Thymus (tissue), 14 donors: ENCODE measurements at places on chromosomes 5 and 9. TPM values are rescaled to one million over a fixed set of nuclear protein-coding genes. Genes with fewer than 3 reads are reported as not detected.

IL9 gene
- polyA plus RNA-seq, result 2.7 TPM

DNA sequence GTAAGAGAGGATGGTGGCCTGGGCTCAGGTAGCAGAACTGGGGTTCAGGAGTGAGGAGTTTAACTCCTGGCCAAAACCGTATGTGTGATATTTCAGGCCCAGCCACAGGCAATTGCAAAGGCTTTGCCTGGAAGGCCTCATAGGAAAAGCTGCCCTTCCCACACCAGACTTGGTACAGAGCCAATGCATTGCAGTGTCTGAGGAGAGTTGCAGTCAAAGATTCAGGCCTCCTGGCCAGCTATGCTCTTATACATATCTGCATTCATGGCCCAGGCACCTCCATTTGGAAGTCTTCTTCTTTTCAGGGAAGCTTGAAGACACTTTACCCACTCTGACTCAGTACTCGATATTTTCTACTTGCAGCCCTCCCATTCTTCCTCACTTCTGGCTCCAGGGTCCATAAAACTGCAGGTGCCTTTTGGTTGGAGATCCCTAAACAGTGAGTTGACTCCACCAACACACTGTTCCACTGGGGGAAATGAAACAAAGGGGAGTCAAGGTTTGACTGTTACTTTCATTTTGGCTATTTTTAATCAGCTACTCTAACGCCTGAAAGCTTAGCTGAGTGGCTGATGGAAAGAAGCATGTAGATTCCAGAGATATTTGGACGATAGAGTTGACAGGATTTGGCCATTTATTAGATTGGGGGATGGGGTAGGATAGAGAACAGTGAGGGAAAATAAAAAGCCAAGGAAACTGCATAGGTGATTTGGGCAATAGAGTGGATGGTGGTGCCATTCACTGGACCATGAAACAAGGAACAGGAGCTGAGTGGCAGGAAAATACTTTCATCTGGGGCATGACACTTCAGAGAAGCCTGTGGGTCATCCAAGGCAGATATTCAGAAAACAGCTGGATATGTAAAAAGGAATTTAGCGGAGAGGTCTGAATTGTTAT lies 30.6 kb upstream of the IL33 start:
- H3K27me3 ChIP-seq, result no peaks in the 10 kb centered on the region
- H3K4me3 ChIP-seq, result no peak overlapping the region
- H3K4me1 ChIP-seq, result no peaks in the 10 kb centered on the region
- no peaks in the 10 kb centered on the region for H3K36me3 ChIP-seq
- no peak for DNase-seq
- H3K27ac ChIP-seq, result no peak overlapping the region

DNA sequence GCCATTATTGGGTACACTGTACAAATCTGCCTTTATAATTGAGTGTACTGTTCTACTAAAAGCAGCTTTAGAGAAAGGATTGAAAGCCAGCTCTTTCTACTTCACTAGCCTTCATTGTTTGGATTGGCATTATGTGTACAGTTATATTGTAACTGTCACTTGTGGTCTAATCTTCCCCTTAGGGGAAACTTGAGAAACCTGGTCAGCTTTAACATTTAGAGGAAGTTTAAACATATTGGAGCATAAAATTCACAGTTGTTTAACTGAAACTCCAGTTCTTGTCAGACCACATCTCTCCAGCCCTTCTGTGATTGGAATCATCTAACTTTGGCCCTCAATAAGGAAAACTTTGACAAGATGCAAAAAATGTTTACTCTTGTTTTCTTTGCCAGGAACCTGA lies 24.6 kb downstream of the PIK3R1 start:
- peaks cover 12% of the 10 kb centered on the region for H3K4me1 ChIP-seq
- H3K27me3 ChIP-seq, result no peaks in the 10 kb centered on the region
- no peak for DNase-seq
- H3K4me3 ChIP-seq, result no peak overlapping the region

APC gene
- polyA plus RNA-seq, result 6.4 TPM

- no peak for DNase-seq
- H3K27ac ChIP-seq, result no peak overlapping the region
- no peaks in the 10 kb centered on the region for H3K36me3 ChIP-seq
- H3K4me3 ChIP-seq, result no peak overlapping the region
- H3K4me1 ChIP-seq, result no peaks in the 10 kb centered on the region
These were observed 2217.4 kb upstream of the WWC1 start for GRCh38 chr5:166073901-166074581.

GRCh38 chr5:150241298-150242160 lies 48.0 kb downstream of the CAMK2A start:
- H3K27ac ChIP-seq, result no peak overlapping the region
- H3K36me3 ChIP-seq, result no peaks in the 10 kb centered on the region
- no peak overlapping the region for H3K4me3 ChIP-seq

MLANA gene
- polyA plus RNA-seq, result 0.09 TPM
